ENCODE measurements at places on chromosomes 6 and 20.

DNA sequence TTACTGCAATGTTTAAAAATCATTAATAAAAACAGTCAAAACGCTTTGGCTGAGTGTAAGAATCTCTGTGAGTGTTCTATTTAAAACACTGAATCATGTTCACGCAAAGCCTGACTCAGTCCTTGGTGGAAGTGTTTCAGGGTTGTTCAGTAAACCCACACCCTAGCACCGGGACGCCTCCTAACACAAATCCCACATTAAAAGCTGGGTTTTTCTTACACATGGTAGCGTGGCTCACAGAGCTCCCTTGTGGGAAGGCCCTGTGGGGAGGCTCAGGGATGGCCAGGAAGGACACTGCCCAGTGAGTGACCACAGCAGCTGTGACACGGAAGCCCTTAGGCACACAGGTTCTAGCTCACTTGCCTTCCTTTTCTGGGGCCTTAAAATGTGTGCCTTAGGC lies 80.2 kb downstream of the GMPR start:
- no peak for DNase-seq

DNA sequence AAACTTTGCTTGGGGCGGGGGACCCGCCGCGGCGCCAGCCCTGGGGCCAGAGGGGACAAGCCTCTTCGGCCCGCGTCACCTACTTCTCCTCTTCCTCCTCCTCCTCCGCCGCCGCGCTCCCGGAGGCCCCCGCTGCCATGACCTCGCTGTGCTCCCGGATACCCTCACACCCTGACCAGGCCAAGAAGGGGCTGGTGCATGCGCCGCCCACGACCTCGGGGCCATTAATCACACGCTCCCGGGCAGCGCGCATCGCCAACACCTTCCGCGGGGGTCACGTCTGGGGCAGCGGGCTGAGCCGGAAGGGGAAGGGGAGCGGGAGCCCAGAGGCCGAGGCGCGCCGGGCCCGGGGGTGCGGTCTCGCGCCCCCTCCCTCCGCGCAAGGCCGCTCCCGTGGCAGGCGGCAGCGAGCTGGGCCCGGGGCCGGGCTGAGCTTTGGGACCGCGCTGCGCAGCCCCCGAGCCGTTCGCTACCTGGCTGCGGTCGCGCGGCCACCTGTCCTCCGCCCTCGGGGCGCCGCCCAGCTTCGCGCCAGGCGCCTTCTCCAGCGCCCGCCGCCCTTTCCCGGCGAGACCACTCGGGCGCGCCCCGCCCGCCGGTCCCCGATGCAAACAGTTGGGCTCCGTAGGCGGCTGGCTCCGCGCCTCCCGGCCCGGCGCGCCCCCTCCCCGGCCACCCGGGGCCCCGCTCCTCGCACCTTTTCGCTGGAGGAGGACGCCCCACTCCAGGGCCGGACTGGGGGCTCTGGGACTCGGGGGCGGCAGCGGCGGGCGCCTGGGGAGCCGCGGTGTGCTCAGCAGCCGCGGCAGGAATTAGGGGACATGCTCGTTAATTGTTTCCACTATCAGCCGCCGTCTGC lies 575 bp upstream of the CNR1 start:
- DNase-seq, result peak; percentile 77

- no peak for DNase-seq
Observed at GRCh38 chr6:46549155-46549554, 57.9 kb upstream of the RCAN2 start.

- peak; percentile 87 for DNase-seq
Observed at GRCh38 chr20:37345339-37346235, at the start of gene SRC. Gene SRC, plus strand, starts transcription at chr20:37346140. Its CDS starts 38,014 bp downstream, at chr20:37384154.

DNA sequence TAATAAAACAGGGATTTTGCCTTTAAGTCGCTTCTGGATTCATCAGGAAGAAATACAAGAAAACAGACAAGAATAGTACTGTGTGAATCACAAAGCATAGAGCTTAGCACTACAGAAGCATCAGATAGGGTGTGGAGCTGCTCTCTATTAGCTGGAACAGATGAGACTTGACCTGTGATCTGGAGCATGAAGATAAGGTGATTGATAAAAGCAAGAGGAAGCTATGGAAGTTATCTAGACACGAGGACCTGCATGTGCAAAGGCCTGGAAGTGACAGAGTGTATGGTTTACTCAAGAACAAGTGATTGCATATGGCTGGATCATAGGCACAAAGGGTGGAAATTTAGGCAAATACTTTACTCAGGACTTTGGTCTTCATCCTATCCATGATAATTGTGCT lies 112.9 kb upstream of the MLIP start:
- no peak for DNase-seq

DNA sequence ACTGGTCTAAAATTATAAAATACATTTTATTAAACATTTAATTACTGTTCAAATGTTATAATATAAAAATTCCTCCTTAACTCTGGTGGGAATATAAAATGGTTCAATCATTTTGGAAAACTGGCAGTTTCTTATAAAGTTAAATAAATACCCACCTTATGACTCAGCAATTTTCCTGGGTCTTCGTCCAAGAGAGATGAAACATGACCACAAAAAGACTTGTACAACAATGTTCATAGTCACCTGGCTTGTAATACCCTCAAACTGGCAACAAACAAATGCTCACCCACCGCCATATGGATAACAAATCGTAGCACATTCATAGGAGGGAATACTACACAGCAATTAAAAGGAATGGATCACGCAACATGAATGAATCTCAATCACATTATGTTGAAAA lies 66.0 kb upstream of the RIN2 start:
- no peak for DNase-seq

Measured in GM20000 (cell line).